IMR-90 (cell line): ENCODE measurements at places on chromosomes 11 and 22.

DNA sequence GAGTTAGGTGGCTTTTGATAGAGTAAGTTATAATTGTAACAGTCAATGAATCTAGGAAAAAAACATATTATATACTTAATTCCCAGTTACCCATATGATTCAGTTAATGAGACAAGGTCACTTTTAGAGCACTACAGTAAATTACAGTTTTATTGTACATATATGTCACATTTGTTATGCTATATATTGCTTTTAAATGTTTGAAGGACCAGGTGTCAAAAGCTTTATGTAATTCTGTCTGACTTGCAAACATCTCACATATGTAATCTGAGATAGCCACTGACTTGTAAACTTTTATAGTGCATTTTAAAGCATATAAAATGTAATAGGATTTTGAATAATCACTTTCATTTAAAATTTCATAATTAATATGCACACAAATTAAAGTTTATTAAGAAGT is 36.7 kb upstream of the PDGFD start:
- no peak for DNase-seq

DNA sequence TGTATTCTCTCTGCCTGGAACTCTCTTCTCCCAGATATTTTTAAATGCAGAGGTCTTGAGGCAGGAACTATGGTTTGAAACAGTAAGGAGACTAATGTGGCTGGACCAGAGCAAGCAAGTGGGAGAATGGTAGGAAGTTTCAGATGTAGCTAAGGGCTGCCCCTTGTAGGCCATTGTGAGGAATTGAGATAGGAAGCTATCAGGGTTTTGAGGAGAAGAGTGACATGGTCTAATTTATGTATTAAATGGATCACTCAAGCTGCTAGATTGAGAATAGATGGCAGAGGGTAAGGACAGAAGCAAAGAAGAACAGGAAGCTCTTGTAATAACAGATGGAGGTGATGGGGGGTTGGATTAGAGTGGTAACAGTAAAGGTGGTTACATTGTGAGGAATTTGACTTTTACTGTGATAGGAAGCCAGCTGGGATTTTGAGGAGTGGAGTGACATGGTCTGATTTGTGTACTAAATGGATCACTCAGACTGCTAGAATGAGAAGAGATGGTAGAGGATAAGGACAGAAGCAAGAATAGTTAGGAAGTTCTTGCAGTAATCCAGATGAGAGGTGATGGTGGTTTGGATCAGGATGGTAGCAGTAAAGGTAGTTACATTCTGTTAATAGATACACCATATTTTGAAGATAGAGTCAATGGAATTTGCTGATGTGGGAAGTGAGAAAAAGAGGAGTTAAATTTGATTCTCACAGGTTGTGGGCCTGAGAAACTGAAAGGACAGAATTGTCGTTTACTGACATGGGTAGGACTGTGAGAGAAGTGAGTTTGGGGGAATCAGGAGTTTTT is 63.0 kb downstream of the HIPK3 start:
- no peak for DNase-seq

GRCh38 chr11:68545796-68546195 is 85.2 kb downstream of the PPP6R3 start:
- no peak for DNase-seq

DNA sequence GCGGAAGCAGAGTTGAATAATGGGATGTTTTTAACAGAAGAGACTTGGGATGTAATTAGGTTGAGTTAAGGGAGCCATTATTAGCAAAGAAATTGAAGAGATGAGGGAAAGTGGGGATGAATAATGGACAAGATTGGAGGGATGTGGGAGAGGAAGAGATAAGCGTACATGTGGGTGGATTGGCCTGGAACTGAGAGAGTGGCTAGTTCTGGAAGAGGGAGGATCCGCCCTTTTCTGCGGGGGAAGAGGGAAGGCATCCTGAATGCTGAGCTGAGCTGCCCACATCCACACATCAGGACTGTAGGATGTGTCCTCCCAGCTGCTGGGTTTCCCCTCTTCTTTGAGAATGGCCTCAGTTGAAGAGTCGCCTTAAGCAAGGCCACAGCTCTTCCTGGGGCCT is 68.3 kb upstream of the CADM1 start:
- DNase-seq, result no peak

DNA sequence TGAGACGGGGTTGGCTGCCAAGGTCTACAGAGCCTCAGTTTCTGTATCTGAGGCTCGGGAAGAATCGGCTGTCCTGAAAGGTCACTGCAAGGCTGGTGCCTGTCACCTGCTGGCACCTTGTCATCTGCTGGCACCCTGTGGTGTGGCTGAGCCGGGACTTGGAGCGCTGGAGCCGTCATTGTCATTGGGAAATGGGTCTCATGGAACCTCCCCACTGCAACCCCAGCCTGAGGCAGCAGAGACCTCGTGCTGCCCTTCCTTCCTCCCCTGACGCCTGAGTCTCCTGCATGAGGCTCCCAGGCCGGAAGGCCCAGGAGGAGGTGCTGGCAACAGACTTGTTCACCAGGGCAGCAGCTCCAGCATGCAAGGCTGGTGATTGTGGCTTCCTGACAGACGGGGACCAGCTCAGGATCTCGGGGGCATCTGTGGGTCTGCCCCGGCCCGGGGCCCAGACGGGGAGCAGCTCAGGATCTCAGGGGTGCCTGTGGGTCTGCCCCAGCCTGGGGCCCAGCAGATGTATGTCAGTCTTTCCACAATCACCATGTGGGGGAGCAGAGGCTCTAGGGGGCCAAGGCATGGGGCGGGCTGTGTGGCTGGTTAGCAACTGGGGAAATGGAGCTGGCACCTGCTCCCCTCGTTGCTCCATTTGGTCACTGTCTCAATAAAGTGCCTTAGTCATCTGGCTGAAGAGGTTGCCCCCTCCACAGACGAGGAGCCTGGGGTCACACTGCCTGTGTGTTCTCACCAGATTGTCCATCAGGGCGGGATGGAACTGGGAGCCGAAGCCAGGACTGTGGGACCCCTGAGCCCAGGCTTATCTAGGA is 668.7 kb downstream of the BRD1 start:
- DNase-seq, result no peak

- DNase-seq, result no peak
Measured at GRCh38 chr11:68948935-68949334, 31.9 kb downstream of the MRGPRD start.

DNA sequence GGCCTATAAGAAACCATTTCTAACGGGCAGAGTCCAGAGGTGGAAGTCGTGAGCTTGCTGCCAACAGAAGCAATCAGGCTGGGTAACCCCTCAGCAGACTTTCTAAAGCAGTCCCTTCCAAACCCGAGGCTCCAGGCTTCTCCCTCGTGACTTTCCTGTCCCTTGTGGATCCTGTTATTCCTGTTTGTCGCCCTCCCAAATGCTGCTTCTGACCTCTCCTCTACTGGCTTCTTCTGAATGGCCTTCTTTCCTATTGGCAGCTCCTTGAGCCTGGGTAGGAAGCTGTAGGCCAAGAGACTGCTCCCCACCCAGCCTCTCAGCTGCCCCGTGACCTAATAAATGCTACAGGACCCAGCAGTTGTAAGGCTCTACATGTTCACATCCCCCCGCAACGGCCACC is 35.0 kb downstream of the MAFF start:
- DNase-seq, result no peak
